ENCODE measurements at places on chromosomes 4 and X.

GRCh38 chr4:149961876-149962597 lies 116.2 kb upstream of the DCLK2 start:
- no peak overlapping the region for H3K27ac ChIP-seq
- no peaks in the 10 kb centered on the region for H3K27me3 ChIP-seq
- no peaks in the 10 kb centered on the region for H3K36me3 ChIP-seq
- H3K4me3 ChIP-seq = no peak overlapping the region
- H3K4me1 ChIP-seq = peaks cover 4% of the 10 kb centered on the region

DNA sequence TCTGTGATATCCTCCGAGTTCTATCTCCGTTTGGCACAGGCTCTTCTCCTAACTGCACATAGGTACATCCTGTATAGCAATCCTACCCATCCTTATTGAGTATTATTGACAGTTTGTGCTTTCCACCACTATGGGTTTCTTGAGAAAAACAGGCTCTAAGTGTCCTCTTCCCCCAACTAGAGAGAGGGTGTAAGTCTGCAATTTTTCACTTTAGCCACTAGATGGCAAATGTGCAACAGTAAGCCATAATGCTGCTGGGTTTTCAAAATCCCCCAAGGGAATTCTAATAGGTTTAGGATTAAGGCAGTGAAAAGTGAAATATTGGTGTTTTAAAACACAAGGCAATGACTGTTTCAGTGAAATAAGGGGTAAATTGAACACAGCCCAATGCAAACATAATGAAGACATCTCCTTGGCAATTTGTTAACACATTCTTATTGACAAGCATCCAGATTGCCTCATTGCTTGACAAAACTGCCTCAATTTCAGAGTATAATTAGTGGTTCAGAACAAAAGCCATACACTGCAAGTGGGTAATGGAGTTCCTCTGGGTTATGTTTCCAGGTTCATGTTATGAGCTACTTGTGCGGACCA lies 239.0 kb upstream of the HTR2C start:
- H3K27ac ChIP-seq = no peak overlapping the region
- H3K4me3 ChIP-seq = no peak overlapping the region
- H3K4me1 ChIP-seq = no peaks in the 10 kb centered on the region
- no peaks in the 10 kb centered on the region for H3K27me3 ChIP-seq
- DNase-seq = no peak

GRCh38 chrX:79719568-79720231 lies 294.9 kb upstream of the TBX22 start:
- no peak for DNase-seq
- no peak overlapping the region for H3K27ac ChIP-seq
- H3K4me3 ChIP-seq = no peak overlapping the region
- H3K36me3 ChIP-seq = no peaks in the 10 kb centered on the region
- H3K4me1 ChIP-seq = peaks cover 8% of the 10 kb centered on the region

DNA sequence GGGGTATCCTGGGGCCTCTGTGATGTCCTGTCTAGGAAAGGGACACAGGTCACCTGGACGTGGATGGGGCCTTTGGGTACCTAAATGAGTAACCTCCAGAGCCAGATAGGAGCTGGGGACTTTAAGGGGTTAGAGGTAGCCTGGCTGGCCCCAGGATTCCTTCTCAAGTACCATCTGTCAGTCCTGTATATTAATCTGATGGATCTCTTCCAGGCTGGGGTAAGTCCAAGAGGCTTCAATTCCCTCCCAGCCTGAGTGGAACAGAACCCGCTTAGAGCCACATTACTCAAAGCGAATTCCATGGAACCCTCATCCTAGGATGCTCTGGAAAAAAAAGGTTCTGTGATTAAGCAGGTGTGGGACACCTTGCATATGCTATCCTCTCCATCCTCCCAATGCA lies 24.8 kb upstream of the MAP3K15 start:
- H3K27me3 ChIP-seq = no peaks in the 10 kb centered on the region
- no peak overlapping the region for H3K4me3 ChIP-seq
- peaks cover 4% of the 10 kb centered on the region for H3K36me3 ChIP-seq
- H3K27ac ChIP-seq = no peak overlapping the region

GRCh38 chr4:89363786-89364185 lies 56.2 kb upstream of the GPRIN3 start:
- H3K36me3 ChIP-seq = no peaks in the 10 kb centered on the region
- H3K27me3 ChIP-seq = no peaks in the 10 kb centered on the region
- H3K27ac ChIP-seq = no peak overlapping the region

- no peaks in the 10 kb centered on the region for H3K27me3 ChIP-seq
- H3K4me1 ChIP-seq = no peaks in the 10 kb centered on the region
- H3K4me3 ChIP-seq = no peak overlapping the region
Measured at GRCh38 chrX:88437563-88437962, 309.5 kb upstream of the CPXCR1 start.

DNA sequence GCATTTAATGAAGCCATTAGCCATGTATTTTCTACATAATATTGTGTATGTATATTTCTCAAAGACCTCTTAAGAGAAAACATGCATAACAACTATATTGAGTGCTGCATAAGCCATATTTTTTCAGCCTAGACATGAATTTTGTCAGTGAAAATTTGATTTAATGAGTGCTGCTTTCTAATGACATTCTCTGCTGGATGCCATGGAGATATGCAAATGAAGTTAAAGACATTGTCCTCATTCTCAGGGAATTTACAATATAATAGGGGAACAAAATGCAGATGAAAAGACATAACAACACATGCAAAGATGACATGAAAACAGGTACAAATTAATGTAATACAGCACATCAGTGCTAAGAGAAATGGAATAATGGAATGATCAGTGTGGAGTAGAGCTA lies 118.7 kb downstream of the ATOH1 start:
- H3K4me1 ChIP-seq = no peaks in the 10 kb centered on the region
- no peak for DNase-seq
- no peaks in the 10 kb centered on the region for H3K36me3 ChIP-seq
- no peak overlapping the region for H3K27ac ChIP-seq
- no peak overlapping the region for H3K4me3 ChIP-seq

DNA sequence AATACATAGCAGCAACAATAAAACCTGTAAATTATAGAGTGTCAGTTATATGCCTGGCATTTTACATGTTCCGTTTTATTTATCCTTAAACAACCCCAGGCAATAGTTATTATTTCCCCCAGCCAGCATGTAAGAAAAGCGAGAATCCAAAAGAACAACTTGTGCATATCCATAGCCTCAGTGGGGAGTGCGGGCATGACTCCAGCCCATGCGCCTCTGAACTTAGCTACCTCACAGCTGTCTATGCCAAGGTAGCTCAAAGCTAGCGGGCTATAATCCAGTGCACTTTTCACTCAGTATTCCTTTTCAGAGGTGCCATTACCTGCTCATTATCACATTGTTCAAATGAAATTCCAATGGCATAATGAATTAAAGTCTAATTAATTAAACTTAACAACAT lies 257.3 kb upstream of the EDNRA start:
- H3K27me3 ChIP-seq = no peaks in the 10 kb centered on the region
- H3K4me1 ChIP-seq = no peaks in the 10 kb centered on the region
- H3K27ac ChIP-seq = no peak overlapping the region
- no peak for DNase-seq

GRCh38 chr4:100898844-100899243 lies 381.0 kb upstream of the EMCN start:
- H3K4me1 ChIP-seq = peaks cover 13% of the 10 kb centered on the region
- H3K4me3 ChIP-seq = no peak overlapping the region
- H3K36me3 ChIP-seq = no peaks in the 10 kb centered on the region
- H3K27ac ChIP-seq = no peak overlapping the region
- DNase-seq = no peak
- H3K27me3 ChIP-seq = no peaks in the 10 kb centered on the region

DNA sequence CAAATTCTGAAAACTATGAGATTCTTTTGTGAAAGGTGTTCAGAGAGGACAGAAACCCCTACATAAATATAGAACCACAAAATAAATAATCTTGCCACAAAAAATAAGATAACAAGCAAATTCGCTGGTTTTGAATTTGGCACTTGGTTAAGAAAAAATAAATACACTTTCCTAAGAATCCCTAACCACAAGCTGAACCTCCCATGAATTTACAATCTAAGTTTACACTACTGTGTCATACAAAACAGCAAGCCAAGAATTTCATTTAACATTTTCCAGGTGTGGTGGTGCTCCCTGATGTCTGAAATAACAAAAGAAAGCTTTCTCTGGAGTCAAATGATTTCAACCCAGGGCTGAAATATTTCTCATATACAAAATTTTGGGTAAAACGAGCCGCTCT lies 121.0 kb downstream of the KCNIP4 start:
- no peak overlapping the region for H3K27ac ChIP-seq
- no peaks in the 10 kb centered on the region for H3K36me3 ChIP-seq
- H3K4me1 ChIP-seq = no peaks in the 10 kb centered on the region
- H3K27me3 ChIP-seq = no peaks in the 10 kb centered on the region
- no peak overlapping the region for H3K4me3 ChIP-seq

DNA sequence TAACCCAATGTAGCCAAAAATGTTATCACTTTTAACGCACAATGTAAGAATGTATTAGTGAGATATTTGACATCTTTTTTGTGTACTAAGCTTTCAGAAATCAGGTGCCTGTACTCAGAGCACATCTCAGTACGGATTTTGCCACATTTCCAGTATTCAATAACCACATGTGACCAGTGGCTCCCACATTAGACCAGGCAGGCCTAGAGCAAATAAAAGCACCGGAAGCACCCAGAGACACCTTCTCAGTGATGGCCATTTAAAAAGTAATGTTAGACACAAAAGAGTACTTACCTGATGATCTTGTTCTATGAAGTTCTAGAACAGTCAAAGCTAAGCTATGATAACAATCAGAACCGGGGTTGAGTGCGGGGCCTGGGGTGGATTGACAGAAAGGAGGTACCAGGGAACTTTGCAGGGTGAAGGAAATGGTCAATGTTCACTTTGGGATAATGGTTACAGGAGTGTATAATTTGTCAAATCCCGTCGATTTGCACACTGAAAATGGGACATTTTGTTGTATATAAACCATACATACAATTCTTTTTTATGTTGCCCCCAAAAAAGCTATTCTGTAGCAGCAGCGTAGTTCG lies 1.2 kb downstream of the CTPS2 start:
- peak overlapping the region; percentile 93 for H3K4me3 ChIP-seq
- no peaks in the 10 kb centered on the region for H3K27me3 ChIP-seq
- no peak for DNase-seq
- peaks cover 14% of the 10 kb centered on the region for H3K4me1 ChIP-seq

DNA sequence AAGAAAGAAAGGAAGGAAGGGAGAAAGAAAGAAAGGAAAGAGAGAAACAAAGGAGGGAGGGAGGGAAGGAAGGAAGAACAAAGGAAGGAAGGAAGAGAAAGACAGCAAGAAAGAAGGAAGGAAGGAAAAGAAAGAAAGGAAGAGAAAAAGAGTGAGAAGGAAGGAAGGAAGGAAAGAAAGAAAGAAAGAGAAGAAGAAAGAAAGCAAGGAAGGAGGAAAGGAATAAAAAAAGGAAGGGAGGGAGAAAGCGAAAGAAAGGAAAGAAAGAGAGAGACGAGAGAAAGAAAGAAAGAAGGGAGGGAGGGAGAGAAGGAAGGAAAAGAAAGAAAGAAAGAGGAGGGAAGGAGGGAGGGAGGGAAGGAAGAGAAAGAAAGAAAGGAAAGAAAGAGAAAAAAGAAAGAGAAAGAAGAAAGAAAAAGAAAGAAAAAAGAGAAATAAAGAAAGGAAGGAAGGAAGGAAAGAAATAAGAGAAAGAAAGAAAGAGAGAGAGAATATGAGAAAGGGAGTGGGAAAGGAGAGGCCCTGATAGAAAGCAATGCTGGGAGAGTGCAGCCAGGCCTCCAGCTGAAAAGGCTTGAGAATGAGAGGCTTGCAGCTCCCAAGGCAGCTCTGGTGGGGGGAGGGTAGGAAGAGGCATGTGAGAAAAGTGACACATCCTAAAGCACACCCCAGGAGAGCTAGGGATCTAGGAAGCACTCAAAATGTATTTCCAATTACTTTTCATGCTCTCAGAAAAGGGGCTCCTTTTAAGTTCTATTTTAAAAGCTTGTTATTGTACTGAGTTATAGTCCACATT lies 134.0 kb upstream of the ZIC3 start:
- no peak overlapping the region for H3K4me3 ChIP-seq
- peaks cover 2% of the 10 kb centered on the region for H3K36me3 ChIP-seq
- H3K27me3 ChIP-seq = peaks cover 42% of the 10 kb centered on the region
- H3K4me1 ChIP-seq = no peaks in the 10 kb centered on the region
- H3K27ac ChIP-seq = no peak overlapping the region

- H3K36me3 ChIP-seq = no peaks in the 10 kb centered on the region
- H3K27ac ChIP-seq = no peak overlapping the region
- DNase-seq = no peak
- H3K4me1 ChIP-seq = no peaks in the 10 kb centered on the region
- no peaks in the 10 kb centered on the region for H3K27me3 ChIP-seq
- H3K4me3 ChIP-seq = no peak overlapping the region
Measured at GRCh38 chr4:169024762-169025161, 14.7 kb upstream of the CBR4 start.

DNA sequence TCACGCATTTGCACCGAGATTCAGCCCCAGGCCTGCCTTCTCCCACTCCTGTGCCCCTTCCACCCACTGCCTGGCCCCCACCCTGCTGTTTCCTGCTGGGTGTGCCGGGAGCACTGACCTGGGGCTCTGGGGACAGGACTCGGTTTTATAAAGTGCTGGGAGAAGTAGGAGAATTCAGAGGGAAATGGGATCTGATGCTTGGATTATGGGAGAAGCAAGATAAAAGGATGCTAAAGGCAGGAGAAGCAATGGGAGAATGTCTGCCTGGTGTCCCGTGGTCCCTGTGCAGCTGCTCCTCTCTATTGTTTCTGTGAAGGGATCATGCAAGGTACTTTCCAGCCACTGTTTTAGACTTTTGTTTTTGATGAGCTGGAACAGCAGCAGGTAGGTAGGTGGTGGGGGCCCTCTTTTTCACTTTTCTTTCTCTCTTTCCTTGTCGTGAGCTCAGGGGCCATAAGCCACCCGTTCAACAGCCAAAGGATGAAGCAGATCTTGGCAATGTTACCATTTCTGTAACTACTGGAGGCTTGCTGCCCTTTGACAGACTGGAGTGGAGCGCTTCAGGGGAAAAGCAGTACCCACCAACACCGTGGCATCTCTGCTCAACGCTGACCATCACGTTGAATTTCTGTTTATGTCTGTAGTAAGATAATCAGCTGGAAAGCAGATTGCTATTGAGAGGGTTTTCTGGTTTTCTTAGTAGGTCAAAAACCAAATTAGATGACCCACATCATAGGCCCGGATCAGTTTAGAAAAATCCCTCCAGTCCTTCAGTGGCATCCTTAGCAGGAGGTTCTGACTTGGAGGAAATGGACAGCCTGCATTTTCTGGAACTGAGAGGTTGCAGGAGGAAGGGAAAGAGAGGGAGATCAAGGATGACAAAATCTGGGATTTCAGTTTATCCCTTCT lies 63.8 kb upstream of the ENPP6 start:
- no peak for DNase-seq
- H3K27me3 ChIP-seq = no peaks in the 10 kb centered on the region
- peaks cover 3% of the 10 kb centered on the region for H3K36me3 ChIP-seq

DNA sequence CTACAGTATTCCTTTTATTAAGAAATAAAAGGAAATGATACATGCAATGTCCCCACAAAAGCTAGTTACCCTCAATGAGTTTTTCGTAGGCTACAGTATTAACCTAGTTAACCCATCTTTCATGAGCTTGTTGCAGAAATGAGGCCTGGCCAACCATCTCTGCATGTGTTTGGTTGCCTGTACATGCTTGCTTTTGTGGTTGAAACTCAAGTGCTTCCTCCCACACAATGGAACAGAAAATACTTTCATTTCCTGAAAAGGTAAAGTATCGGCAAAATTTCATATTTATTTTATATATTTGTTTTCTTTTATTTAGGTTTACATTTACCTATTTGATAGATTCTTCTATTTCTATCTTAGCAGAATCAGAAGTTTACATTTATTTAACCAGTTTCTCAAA lies 214.6 kb upstream of the FAM241A start:
- H3K36me3 ChIP-seq = no peaks in the 10 kb centered on the region
- H3K27me3 ChIP-seq = no peaks in the 10 kb centered on the region
- peaks cover 4% of the 10 kb centered on the region for H3K4me1 ChIP-seq
- H3K27ac ChIP-seq = no peak overlapping the region
- no peak overlapping the region for H3K4me3 ChIP-seq

Data from progenitor cell of endocrine pancreas (in vitro differentiated cells).